ENCODE measurements at places on chromosomes 6 and 20.

- DNase-seq: no peak
Observed at GRCh38 chr6:167152862-167153261, 4.9 kb downstream of the GPR31 start.

DNA sequence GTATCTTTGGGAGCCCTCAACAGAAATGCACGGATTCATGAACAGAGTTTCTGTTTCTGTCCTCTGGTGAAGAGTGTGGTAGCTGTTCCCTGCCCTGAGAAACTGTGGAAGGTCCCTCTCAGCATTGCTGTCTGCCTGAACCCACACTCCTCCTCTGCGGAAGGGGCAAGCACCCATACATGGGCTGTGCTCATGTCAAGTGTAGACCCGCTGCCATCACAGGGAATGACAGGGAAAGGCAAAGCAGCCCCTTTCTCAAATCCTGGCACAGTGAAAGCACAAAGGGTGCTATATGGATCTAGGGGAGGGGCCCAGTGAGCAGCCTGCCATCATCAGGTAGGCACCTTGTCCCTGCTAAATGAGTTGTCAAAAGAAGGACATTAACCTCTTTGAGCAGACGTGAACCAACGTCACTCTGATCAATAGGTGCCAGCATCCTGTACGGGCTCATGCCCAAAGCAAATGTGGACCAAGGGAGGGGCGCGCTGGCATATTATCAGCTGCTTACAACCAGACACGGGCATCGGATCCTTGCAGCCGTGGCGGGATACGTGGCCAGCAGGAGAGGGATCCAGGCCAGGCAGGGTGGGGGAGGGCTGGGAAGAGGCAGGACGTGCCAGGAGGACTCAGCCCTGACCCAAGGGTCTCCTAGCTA is 231.2 kb upstream of the PMEPA1 start:
- DNase-seq: no peak

- no peak for DNase-seq
Observed at GRCh38 chr20:57301026-57301425, 28.6 kb upstream of the SPO11 start.

DNA sequence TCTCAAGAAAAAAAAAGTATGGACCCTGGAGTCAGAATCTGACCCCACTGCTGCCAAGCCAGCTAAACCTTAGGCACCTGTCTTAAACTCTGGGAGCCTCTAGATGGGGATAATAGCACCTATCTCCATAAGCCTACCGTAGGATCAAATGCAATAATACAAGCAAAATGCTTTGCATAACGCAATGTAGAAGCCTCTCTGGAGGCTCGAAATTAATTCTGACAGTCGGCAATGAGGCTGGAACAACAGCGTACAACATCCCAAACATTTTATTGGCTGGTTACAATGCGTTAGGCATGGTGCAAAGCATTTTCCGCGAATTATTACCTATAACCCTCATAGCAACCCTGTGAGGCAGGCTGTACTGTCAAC is 521 bp downstream of the CDK5RAP1 start:
- no peak for DNase-seq

DNA sequence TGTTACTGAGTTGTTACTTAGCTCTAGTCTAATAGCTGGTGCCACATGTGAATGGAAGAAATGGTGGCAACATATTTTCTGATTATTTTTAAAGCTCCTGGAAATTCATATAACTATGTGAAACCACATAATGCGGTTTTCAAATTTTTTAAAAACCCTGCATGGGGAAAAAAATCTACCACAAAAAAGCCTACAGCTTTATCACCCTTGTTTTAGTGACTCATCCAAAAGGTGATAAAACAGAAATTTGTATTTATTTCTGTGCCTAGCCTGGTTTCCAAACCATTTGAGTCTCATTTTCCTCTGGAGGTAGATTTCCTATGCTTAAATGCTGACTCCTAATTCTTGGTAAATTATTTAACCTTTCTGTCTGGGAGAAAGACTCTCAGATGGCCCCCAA is 5.4 kb upstream of the FBXO30 start:
- no peak for DNase-seq

DNA sequence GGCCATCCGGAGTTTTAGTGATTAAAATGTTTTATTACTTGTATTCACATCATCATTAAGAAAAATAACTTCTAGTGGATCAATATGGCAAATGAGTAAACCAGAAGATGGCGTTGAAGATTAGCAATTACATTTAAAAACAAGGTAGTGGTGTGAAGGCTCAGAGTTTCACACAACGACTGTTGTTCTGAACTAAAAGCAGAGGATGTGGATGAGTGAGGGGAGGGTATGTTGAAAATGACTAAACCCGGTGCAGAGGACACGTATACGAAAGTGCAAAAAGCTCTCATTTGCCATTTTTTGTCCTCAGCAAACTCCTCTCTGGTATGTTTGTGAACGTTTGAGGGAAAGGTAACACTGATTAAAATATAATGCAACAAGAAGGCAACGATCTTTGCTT is 1.9 kb upstream of the IRF4 start:
- no peak for DNase-seq

DNA sequence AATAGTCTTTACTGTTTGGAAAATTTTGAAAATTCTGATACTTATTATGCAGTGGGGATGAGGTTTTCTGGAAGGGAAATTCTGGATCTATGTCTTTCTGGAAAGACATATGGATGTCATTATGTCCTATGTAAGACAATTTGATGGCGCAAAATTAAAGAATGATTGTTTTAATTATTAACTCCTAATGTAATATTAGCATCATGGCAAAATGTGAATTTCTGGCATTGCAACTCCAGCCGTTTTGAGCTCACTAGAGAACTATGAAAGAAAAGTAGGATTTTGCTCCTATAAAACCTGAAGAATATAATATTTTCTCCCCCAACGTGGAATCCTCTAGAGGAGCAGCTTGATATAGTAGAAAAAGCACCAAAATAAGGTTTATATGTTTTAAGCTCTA is 243.2 kb downstream of the RFPL4B start:
- no peak for DNase-seq

DNA sequence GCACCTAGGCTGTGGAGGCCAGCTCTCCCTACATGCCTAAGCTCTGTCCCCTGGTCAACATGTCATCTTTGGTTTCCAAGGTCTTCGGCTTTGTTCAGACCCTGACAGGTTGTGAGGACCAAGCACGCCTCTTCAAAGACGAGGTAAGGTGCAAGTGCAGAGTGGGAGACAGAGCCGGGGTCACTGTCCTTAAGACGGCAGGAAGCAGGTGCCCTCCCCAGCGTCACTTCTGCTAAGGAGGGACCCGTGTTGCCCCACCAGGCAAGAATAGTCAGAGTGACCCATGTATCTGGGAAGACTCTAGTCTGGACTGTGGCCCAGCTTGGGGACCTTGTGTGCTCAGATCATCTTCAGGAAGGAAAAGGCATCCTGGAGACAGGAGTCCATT is 18.2 kb upstream of the SGK2 start:
- no peak for DNase-seq

- no peak for DNase-seq
Observed at GRCh38 chr20:55053389-55053788, 578.0 kb downstream of the DOK5 start.

DNA sequence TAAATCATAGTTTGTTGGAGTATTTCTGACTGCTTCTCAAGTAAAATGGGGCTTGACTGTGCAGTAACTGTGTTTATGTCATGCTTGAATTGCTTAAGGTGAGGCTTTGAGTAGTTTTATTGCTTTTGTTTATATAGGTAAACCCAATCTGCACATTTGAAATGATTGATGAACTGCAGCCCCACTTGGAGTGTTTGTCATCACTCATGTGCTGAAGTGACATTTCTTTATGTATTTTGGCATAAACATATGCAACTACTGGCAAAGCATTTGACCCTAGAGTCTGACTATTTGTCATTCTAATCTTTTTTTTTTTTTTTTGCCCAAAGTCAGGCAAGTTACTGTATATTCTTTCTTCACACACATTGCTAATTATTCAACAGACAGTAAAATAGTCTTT is 491.4 kb upstream of the POU3F2 start:
- no peak for DNase-seq

DNA sequence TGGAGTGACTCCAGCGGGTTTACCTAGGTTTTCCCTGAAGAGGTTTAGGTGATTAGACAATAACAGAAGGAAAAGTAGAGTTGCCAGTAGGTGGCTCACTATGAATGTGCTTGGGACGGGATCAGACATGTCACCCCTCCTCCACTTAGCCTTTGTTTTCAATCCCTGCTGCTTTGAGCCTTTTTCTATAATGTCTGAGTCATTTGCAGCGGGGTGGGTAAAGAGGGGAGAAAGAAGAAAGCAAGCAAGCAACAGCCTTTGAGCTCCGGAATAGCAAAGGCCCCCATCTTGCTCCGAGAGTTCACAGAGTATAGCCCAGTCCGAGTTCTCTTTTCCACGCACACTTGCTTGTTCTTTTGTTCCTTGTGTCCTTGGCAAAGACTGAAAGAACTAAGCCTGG is 129.1 kb downstream of the PACRG start:
- DNase-seq: no peak

GRCh38 chr6:167208819-167209576 is 51.2 kb upstream of the GPR31 start:
- DNase-seq: no peak

- no peak for DNase-seq
Observed at GRCh38 chr20:25579081-25579770, 6.1 kb downstream of the NINL start.

DNA sequence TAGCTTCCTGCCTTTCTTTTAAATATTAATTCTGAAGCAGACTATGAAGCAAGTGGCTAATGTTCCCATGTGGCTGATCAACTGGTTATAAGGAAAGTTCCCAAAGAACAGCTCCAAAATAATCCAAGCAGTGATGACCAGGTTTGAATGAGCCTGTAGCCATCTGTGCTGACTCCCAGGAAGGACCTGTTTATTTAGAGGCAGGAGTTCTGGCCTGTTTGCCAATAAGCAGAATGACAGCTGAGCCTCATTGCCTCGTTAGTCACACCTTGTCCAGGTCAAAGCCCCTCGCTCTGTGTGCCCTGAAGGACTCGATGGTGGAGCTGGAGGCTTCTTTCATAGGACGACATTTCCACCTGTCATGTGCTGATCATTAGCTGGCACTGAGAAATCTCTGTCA is 97.4 kb downstream of the TMEM170B start:
- DNase-seq: no peak

GRCh38 chr20:13338097-13338661 is 117.1 kb downstream of the ISM1 start:
- no peak for DNase-seq

DNA sequence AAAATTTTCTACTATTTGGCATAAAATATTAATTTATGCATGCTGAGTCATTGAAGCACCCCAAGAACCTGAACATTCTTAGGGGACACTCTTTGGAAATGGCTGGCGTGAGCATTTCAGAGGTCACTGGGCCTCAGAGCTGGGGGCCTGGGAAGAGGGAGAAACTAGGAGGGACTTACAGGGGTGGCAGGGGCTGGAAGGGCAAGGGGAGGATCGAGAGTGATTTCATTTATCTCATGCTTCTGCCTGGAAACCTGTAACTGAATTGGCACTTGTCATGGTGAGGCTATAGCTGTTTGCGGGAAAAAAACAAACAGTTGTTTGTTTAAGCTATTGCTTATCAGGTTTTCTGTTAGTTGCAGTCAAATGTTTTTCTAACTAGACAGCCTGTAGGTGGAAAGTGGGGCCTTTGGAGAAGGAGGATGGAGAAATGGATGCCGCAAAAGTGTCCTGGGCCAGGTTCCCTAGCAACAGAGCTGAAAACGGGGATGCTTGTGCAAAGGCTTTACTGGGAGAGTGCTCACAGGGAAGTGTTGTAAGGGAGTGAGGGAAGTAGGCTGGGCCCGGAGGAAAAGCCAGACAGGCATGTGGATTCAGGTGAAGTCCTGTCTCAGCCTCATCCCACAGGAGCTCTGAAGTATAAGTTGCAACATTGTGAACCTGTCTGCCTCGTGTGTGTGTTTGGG is 36.4 kb upstream of the KAT14 start:
- no peak for DNase-seq

DNA sequence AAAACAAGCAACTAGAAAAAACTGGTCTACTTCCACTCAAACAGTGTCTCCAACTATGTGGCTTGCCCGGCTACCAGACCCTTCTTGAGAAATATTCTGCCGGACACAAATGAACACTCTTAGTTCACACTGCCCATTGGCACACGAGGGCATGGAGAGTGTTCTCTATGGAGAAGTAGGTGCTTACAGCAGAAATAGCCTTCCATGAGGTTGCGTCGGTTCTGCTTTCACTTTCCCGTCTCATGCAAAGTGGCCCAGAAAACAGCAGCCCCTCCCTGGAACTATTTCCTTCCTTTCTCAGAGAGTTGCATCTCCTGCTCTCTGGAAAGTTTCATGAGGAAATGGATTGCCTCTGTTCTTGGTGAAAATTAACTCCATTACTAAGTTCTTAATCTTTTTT is 9.5 kb upstream of the HLA-DOA start:
- no peak for DNase-seq

DNA sequence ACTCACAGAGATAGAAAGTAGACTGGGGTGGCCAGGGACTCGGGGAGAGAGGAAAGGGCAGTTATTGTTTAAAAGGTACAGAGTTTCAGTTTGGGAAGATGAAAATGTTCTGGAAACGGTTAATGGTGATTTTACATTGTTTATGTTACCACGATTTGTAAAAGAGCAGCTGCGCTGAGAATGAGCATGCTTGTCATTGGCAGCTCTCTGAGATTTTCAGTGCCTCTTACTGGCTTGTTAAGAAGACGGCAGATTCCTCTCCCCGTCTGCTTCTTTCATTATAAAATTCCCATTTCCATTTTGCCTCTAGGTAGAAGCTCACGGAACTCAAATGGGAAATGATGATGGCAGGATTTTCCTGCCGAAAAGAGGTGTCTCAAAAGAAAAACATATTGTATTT is 39.7 kb upstream of the PPP1R3G start:
- no peak for DNase-seq

DNA sequence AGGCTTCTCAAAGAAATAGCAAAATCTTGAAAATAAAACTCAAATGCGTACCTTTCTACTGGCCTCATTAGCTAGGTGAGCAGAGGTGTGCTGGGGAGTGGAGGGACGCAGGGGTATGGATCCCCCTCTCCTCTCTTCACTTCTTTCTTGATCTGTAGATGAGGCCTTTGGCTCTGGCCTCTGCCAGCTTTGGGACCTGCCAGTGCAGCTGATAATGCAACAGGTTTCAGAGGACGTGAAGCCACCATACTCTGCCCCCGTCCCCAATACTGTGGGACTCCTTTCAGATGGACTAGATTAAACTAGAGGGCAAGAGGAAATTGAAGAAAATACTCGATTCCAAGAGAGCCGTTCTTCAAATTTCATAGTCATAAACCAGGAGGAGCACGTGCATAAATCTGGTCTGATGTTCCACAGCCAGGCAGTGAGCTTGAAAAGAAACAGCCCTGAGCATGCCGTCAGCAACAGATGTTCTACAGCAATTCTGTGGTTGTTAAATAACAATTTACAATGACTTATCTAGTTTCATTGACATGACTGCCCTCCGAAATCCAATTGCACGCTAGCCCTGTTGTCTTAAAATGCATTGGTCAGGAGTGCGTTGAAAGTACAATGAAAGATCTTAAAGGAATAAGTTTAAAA is 245.3 kb upstream of the FOXQ1 start:
- no peak for DNase-seq

All from stimulated activated CD8-positive, alpha-beta memory T cell treated with anti-CD3 and anti-CD28 coated beads, Interleukin-15, amount 100 ng/mL, for 48 hours (primary cell).